ENCODE measurements at places on chromosomes 3 and 15.

DNA sequence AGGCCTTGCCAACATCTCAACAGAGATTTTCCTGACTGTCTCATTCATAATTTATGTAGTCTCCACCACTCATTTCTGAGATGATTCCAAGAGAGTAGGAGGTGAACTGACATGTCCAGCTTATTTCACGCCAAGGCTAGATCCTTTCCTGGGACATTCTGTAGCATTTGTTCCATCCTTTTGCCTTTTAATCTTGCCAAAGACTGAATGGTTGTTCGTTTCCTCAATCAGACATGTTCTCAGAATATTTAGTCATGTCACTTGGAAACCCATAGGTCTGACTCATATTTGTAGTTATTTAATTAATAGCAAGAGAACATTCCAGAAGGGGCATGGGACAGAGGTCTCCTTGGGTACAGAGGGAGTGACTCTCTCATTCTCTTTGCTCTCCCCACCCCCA is 80.9 kb downstream of the DHX36 start:
- no peak for DNase-seq

DNA sequence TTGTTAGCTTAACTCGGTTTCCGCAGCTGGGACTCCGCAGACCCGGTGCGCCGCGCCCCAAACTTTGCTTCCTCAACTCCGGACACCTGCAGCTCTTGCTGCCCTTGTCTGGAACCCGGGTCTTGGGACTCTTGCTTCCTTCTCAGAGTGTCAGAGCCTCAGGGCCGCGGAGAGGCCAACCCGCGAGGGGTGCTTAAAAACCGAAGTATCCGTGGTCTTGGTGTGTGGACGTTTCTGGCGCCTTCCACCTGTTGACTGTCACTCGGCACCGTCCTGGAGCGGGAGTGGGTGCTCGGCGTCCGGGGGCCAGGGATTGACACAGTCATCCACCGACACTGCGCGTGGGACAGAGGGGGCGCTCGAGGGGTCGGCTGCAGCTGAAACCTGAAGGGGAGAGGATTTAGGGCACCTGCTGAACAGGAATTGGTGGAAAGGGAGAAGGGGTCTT is 386 bp downstream of the SQOR start:
- DNase-seq = peak; percentile 54

GRCh38 chr3:14458434-14459275 is 56.2 kb downstream of the SLC6A6 start:
- DNase-seq = no peak

DNA sequence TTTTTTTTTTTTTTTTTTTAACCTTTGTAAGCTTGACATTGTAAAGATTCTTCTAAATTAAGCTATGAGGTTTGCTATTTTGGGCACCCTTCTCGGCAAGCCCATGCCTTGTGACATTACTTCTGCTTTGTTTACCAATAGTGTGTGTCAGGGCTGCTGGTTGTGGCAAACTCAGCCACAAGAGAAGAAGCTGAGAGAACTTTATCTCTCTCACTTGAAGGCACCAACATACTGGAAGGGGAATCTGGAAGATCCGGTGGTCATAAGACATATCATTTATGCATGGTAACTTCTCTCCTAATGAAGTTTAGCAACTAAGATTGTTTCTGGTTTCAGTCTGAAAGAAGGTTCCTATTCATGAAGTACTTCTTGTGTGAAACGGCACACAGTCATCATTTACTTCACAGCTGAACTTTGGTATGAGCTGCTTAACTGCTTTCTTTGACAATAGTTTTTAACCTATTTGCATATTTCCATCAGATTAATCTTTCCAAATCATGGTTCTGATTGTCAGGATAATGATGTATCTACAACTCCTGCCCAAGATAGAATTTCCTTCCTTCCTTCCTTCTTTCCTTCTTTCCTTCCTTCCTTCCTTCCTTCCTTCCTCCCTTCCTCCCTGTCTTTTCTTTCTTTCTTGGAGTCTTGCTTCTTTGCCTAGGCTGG is 189.3 kb downstream of the NFKBIZ start:
- no peak for DNase-seq

GRCh38 chr3:59857589-59858346 is 807.9 kb upstream of the CFAP20DC start:
- DNase-seq = peak; percentile 69

- no peak for DNase-seq
Observed at GRCh38 chr3:150412561-150413231, 4.6 kb downstream of the TSC22D2 start.

DNA sequence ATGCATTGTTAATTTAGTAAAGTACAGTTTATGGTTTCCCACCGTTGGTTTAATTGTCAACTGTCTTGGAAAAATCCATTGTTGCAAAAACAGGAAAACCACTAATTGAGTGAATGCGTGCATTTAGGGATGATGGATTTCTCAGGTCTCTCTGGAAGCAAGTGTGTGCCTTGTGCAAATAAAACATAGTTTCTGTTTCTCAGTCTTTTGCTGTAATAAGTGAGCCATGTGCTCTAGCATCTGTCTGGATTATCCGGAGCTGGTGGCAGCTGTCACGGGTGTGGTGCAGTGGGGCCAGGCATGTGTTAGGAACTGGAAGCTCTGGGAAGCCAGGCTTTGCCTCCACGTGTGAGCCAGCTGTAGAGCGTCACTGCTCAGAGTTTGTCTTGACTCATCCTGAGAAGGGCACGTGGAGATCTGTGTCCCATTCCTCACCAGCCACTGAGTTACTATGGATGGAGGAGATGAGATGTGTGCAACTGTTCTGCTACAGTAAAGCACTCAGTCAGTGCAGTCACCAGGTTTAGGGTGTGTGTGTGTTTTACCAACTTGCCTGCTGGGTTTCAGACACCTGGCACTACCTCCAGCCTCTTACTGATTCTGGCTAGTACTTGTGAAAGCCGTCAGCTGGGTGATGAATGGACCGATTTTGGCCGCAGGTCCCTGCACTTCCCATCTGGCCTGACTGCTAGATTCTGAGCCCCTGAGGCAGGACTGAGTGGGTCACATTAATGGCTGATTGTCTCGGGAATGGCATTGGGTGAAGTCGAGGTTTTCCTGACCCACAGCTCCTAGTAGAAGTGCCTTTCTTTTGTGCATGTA is 7.2 kb downstream of the APBA2 start:
- no peak for DNase-seq

DNA sequence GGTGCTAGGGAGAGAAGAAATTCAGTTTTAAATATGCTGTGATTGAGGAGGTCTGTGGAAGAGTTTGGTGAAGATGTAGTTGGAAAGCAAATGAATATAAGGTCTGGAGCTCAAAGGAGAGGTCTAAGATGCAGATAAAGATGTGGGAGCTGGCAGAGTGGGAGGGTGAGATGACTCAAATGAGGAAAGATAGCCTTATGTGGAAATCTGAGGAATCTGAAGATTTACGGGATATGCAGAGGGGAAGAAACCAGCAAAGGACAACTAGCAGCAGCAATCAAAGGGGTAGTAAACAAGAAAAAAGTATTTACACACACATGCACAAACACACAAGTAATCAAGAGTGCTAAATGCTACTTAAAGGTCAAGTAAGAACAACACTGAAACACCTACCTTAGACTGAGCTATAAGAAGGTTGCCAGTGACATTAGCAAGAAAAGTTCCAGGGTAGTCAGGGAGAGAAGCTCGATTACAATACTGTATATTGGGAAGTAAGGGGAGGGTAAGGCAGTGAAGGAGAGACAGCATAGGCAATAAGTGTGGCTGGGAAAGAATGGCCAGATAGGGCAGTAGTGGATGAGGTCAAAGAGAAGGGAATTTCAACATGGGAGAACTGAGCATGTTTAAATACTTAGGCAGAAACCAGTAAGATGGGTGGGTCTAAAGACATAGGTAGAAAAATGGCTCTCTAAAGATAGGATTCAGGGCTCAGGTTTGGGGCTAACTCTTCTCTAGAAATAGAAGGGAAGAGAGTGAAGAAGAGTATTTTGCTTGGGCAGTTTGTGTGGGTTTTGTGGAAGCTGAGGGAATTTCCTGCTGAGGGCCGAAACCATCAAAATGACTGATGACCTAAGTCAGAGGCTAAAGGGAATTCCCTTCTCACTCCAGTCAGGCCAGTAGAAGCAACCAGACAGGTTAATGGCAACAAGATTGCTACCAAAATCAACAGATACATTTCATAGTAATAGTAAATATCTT is 8.9 kb downstream of the CMTM6 start:
- no peak for DNase-seq

- DNase-seq = no peak
Observed at GRCh38 chr3:116739678-116740077, 30.1 kb downstream of the TUSC7 start.

- no peak for DNase-seq
Observed at GRCh38 chr3:132083583-132084279, 48.9 kb upstream of the CPNE4 start.

DNA sequence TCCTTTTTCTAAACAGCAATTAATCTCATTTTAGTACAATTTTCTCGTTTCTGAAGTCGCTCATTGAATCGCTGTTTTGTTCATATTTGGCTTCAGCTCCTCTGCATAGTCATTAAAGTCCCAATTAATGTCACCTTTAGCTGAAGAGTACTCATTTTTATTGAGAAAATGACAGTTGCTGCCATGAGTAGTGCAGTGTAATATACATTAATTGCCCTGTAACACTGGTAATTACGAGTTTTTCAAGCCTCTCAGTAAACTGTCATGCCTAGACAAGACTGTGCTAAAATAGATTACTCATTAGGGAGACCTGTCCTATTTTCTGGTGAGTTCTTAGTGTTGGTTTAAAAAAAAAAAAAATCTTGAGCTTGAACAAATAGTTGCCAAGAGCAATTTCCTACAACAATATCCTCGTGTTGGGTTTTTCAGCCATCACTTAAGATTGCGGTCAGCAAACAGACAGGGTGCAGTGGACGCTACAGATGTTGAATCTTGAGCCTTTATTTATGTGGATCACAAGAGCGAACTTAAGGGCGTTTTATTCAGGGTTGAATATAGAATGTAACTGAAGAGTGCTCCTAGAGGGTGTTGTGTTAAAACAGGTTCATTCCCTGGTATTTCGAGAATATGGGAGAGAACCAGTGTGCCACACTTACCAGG is 176.0 kb downstream of the CDIN1 start:
- DNase-seq = no peak

- DNase-seq = no peak
Observed at GRCh38 chr3:135567223-135567622, 398.3 kb upstream of the PPP2R3A start.

- DNase-seq = no peak
Observed at GRCh38 chr3:61826161-61826560, 264.8 kb downstream of the PTPRG start.

GRCh38 chr3:58793938-58794337 is 127.4 kb upstream of the FAM3D start:
- no peak for DNase-seq

DNA sequence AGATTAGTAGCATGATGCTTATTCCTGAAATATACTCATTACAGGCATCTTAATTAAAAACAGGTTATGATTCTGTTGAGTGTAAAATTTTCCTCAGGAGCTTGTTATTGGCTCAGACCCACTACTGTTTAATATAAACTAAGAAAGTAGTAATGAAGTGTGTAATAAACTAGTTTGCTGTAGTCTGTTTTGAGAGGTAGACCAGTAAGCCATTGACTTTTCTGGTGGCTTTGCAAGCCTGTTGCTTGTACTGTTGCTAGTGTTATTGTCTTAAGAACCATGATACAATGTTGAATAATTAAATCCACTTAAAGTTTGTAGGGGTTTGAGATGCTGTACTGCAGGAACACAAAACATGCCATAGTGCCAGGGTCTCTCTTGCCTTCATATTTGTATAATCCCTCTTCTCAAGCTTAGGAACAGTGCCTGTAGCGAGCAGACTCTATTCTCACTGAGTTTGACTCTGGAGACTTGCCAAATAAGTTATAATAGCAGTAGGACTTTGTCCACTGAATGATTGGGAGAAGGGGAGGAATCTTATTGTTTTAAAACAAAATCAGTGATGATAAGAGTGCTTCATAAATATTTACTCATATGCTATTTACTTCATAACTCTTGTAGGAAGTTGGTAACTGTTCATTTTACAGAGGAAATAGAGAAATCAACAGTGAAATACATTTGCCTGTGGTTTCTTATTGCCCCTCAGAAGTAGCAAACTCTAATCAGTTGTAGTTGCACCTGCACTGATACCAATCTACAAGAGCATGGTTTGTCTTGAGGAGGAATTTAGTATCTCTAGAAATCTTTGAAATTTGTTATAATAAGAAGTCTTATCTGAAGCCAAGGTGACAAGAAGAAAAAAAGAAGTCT is 13.4 kb downstream of the TCF12 start:
- no peak for DNase-seq

DNA sequence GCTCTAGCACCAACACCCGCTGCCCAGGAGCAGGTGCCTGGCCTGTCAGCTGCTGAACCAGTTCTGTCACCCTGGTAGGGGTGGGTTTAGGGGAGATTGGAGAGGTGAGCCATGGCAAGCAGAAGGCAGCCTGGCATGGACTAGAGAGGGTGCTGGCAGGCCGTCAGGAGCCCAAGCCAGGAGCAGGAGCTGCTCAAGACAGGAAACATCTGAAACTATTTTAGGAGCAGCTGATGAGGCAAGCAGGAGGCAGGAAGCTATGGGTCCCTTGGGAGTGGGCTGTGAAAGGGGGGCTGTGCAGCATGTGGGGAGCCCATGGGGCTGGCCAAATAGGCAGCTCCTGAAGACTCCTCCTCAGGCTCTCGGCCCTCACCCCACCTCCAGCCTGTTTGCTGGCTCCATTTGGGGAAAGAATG is 2.3 kb downstream of the INKA1 start:
- DNase-seq = peak; percentile 64

DNA sequence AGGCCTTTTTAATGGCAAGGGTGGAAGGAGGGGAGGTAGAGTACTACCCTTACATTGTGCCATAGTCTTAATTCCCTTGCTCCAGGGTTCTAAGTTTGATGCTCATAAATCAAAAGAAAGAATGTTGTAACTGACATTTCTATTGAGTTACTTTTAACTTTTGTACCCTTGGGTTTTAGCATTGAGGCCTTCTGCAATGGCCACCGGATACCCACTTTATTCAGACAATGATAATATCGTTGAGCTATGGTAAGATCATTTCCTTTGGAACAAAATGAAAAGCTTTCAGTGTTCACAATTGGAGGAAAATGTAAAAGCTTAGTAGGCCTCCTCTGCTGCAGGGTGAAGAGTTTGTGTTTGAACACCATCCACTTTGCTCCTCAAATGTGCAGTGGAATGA is 16.8 kb downstream of the CGNL1 start:
- no peak for DNase-seq

DNA sequence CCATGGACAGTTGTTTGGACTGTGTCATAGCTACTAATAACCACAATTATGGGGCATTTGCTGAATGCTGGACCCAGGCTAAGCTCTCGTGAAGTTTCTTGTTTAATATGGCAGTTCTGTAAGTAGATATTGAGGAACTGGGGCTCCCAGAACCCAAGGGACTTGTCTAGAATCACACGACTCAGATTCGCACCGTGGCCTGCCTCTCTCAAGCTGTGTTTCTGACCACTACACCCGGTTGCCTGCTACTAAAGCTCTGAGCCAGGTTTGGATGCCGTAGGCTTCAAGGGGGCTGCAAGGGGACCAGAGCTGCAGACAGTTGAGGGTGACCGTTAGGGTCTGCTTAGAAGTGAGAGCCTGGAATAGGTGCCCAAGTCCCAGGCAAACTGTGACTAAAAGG is 11.5 kb downstream of the TEX264 start:
- no peak for DNase-seq
